ENCODE measurements at places on chromosomes 2 and 18.

DNA sequence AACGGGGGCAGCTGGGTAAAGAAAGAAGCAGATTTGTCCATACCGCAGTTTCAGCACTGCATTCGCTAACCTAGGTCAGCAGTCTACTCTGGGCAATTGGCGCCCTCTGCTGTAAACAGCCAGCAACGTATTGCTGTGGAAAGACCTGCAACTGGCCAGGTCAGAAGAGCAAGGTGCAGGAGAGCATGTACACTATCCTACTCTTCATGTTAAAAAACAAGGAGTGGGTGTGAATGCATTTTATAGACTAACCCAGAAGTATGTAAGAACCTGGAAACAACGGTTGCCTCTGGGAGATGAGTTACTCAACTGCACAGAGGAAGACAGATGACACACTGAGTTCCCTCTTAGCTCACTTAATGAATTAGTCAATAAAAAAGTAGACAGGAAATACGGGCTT is 6.2 kb downstream of the MRPS5 start:
- DNase-seq = peak; percentile 50

DNA sequence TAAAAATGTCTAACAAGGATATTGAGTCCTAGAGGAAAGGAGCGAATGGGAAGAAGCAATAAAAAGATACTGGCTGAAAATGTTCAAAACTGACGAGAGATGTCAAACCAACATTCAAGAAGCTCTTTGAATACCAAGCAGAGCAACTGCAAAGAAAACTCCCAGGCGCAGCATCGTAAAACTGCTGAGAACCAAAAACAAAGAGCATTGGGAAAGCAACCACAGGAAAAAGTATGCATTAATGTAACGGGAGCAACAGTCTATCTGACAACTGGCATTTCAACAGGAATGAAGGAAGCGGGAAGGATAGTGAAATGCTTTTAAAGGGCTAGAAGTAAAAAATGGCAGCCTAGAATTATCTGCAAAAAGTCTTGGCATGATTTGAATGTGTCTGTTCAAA is 53.1 kb downstream of the ADCY3 start:
- no peak for DNase-seq

GRCh38 chr2:42046819-42047487 is 868 bp upstream of the PKDCC start:
- DNase-seq = peak; percentile 25

DNA sequence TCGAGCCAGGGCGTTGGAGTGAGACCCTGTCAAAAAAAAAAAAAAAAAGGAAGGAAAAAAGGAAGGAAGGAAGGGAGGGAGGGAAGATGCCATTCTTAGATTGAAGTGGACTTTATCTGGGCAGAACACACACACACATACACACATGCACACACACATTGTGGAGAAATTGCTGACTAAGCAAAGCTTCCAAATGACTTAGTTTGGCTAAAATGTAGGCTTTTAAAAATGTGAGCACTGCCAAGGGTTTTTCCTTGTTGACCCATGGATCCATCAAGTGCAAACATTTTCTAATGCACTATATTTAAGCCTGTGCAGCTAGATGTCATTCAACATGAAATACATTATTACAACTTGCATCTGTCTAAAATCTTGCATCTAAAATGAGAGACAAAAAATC is 564 bp upstream of the TTR start:
- no peak for DNase-seq

DNA sequence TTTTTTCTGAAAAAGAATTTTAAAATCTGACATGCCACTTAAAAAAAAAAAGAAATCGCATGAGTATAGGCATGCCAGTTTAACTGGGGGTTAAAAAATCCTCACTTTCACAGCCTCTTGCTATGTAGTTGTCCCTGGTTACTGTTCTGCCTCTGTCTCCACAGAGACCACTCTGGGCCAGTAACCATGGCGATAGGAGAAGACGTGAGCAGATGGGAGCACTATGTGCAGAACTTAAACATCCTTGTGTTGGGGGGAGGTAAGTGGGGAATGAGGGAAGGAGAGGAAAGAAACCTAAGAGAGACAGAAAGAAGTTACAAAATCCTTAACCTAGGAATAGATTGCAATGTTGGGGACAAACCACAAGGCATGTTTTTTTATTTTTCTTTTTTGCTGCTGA is 75.9 kb upstream of the CYRIA start:
- no peak for DNase-seq

GRCh38 chr18:55249550-55249949 is 290.3 kb upstream of the CCDC68 start:
- DNase-seq = no peak

GRCh38 chr2:207252979-207253645 is 87.4 kb upstream of the KLF7 start:
- DNase-seq = peak; percentile 49

DNA sequence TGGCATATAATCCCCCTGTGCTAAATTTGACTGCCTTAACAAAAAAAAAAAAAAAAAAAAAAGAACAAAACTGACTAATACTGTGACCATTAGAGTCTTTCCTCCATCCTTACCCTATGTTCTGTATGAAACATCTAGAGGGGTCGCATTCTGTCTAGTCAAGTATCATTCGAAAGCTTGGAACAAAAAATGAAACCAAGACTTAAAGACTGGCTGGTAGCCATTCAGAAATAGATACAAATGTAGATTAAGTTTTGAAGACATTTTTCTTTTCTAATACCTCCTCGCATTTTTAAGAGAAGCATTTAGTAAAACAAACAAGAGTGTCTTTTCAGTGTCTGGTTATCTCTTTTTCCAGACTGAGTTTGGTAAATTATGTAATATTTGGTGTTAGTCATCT is 66.7 kb downstream of the SPATS2L start:
- DNase-seq = no peak

- DNase-seq = no peak
Measured at GRCh38 chr2:239917125-239917956, 107.8 kb downstream of the NDUFA10 start.

GRCh38 chr2:26475037-26475436 is 2.9 kb downstream of the OTOF start:
- DNase-seq = no peak

DNA sequence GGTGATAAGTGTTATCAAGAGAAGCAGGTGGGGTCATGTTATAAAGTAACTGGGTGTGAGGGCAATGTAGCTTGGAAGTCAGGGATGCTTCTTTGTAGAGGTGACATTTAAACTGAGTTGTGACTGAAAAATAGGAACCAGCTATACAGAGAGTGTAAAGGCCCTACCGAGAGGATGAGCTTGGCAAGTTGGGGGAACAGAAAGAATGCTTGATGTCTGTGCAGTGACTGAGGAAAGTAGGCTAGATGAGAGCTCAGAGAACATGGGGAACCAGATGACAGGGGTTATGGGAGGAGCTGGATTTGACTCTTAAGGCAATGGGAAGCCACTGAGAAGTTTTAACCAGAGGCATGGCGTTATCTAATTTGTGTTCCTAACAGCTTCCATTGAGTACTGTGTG is 115.3 kb downstream of the DOCK10 start:
- DNase-seq = no peak

- DNase-seq = peak; percentile 66
Measured at GRCh38 chr2:168246483-168247340, 683 bp downstream of the STK39 start.

- DNase-seq = peak; percentile 24
Measured at GRCh38 chr2:214261683-214262082, 149.2 kb upstream of the VWC2L start.

DNA sequence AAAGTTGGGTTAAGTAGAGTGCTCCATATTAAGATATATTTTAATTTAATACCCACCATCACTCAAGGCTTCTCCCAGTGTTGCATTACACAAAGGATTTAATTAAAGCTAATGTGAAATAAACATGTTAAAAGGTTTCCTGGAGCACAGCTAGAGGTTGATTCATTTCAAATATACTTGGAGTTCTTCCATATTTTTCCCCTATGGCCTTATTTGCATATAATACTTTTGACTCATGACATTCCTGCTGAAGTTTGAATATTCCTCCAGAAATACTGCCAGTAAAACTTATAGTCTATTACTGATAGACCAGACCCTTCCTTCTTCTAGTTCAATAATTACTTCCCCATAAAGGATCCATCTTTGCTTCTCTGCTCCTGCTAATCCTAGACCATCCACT is 227.5 kb downstream of the GULP1 start:
- peak; percentile 78 for DNase-seq

GRCh38 chr2:228180181-228181097 is 1.0 kb downstream of the SPHKAP start:
- DNase-seq = no peak

- DNase-seq = no peak
Measured at GRCh38 chr2:234793212-234793785, 158.5 kb upstream of the SH3BP4 start.

DNA sequence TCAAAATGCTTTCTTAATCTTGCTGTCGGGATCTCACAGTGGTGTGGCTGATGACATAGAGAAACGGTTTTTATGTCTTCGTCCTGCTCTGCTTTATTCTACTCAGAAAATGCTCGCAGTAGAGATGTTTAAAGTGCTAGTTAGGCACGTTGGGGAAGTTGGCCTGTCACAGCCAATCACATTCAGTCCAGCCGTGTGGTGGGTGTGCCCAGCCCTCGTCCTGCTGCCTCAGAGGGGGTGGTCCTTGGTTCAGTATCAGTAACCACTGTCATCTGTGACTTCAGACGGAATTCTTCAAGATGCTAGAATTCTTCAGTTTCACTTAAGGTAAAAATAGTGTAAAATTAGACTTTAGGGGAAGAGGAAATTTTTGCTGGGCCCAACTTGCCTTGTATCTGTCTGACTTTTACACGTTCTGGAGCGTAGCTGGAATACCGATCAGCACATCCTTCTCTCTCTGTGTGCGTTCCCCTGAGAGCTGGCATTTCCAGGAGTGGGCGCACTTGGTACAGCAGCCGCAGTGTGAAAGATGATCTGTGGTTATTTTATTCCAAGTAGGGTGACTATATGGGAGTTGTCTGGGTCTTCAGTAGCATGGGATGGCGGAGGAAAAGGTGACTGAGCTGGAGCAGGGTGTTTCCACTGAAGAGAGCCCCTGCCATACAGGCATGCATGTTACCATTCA is 18.5 kb downstream of the TRAF3IP1 start:
- no peak for DNase-seq

All from fibroblast of skin of scalp (primary cell).